Activated T-cell treated with anti-CD3 and anti-CD28 coated beads for 1 hour (primary cell): ENCODE measurements at places on chromosomes 12 and 14.

GRCh38 chr12:40634517-40635131, 57.6 kb upstream of the CNTN1 start:
- DNase-seq: no peak

GRCh38 chr12:100141666-100141997, 1.0 kb downstream of the BLTP3B start:
- DNase-seq: no peak

DNA sequence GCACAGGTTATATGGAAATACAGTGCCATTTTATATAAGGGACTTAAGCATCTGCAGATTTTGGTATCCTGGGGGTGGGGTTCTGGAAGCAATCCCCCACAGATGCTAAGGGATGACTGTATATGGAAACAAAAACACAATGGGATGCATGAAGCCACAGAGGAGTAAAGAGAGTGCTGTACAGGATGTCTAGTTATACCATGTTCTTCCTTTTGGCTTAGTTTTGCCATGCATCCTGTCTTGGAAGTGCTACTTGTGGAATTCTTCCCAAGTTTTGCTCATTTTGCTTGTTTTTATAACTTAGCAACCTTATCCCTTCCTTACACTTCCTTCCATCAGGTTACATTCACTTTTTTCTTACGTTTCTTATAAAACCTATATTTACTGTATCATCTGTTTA, 55.6 kb downstream of the TRMT5 start:
- DNase-seq: no peak

- DNase-seq: no peak
Observed at GRCh38 chr12:57237596-57237931, 8.1 kb downstream of the SHMT2 start.

- DNase-seq: no peak
Observed at GRCh38 chr12:115413626-115414025, 729.7 kb upstream of the TBX3 start.

DNA sequence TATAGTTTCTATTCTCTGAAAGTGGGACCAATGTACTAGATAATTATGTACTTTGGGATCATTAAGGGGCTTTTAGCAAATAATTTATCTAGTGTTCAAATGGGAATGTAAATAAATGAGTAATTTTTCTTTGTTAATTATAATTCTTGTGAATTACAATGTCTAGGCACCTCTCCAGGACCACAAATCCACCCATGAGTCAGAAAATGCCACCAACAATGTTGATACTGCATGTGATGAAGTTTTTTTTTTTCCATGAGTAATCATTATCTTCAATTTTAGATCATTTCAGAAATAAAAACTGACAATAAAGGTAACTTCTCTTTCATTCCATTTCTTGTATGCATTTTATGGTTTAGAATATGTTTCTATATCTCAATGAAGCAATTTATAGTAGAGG, 470.3 kb downstream of the VRK1 start:
- DNase-seq: no peak

DNA sequence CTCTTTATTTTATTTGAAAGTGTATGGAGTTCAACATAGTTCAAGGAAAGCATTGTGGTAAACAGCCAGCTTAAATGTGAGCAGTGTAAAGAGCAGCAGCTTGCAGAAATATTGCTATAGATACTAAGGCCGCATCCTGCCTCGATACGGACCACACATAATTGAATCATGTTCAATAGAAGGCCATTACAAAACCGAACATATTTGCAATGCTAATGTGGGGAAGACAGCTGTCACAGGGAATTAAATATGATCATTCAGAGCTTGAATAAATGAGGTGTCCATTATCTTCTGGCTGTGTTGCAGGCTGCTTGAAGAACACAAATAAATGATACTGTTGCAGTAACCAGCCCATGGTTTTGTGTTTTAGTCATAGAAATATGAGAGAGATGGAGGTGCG, 173.2 kb downstream of the BRMS1L start:
- no peak for DNase-seq

- no peak for DNase-seq
Observed at GRCh38 chr14:100885617-100886016, 17.9 kb downstream of the RTL1 start.
